ENCODE measurements at places on chromosomes 13 and 19. TPM values are rescaled to one million over a fixed set of nuclear protein-coding genes. Genes with fewer than 3 reads are reported as not detected.

PLK5 gene
- not detected for total RNA-seq

SNRNP70 gene
- 117 TPM for total RNA-seq

APOC1 gene
- total RNA-seq: 7,393 TPM

ZNF587 gene
- 5.2 TPM for total RNA-seq

ASPDH gene
- 48.5 TPM for total RNA-seq

PSG2 gene
- not detected for total RNA-seq

POU4F1 gene
- total RNA-seq: not detected

TNFSF13B gene
- 3.1 TPM for total RNA-seq

C19orf67 gene
- not detected for total RNA-seq

KLK4 gene
- total RNA-seq: not detected

- no peak for DNase-seq
These were observed 24.1 kb downstream of the HNRNPM start for GRCh38 chr19:8468761-8469373.

- peak; percentile 80 for DNase-seq
These were observed 594 bp downstream of the URI1 start for GRCh38 chr19:29942404-29943261.

GRCh38 chr13:87684850-87685742, 13.9 kb downstream of the SLITRK5 start:
- no peak for DNase-seq

GRCh38 chr13:21075011-21075378, 13.6 kb upstream of the LATS2 start:
- no peak for DNase-seq

DNA sequence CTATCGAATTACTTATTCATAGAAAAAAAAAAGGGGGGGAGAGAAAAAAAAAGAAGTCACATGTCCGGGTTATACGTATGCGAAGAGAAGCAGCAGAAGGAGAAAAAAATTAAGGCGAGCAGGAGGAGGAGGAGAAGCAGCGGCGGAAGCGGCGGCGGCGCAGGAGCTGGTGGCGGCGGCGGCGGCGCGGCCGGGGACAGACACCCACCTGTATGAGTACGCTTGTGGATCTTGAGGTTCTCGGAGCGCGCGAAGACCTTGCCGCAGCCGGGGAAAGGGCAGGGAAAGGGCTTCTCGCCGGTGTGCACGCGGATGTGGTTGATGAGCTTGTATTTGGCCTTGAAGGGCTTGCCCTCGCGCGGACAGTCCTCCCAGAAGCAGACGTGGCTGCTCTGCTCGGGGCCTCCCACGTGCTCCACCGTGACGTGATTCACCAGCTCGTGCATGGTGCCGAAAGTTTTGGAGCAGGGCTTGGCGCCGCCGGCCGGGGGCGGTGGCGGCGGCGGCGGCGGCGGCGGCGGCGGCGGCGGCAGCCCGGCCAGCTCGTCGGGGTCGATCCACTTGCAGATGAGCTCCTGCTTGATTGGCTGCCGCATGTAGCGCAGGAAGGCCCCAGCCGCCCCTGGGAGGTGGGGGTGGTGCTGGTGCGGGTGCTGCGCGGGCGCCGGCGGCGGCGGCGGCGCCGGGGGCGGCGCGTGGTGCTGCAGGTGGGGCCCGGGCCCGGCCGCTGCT, 1.5 kb downstream of the ZIC5 start:
- DNase-seq: no peak

GRCh38 chr19:51873097-51873496, 14.7 kb downstream of the ZNF577 start:
- DNase-seq: no peak

- DNase-seq: no peak
These were observed 6.9 kb upstream of the JUNB start for GRCh38 chr19:12784394-12784870.

GRCh38 chr19:41278478-41278877, 14.3 kb downstream of the HNRNPUL1 start:
- no peak for DNase-seq

DNA sequence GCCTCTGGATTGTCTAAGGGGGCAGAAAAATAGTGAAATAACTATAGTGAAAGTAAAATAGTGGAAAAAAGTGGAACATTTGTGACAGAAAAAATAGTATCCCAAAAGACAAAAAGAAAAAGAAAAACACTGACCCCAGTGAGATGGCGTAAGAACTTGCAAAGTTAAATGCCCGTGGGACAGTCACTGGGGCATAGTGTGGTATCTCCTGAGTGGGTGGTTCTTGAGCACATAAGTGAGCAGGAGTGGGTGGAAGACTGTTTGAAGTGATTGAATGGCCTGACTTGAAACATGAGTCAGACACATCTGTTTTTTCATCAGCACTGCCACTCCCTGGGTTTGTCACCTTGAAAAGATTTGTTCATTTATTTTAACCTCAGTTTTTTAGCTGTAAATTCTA, 2.5 kb downstream of the ZNF430 start:
- no peak for DNase-seq

DNA sequence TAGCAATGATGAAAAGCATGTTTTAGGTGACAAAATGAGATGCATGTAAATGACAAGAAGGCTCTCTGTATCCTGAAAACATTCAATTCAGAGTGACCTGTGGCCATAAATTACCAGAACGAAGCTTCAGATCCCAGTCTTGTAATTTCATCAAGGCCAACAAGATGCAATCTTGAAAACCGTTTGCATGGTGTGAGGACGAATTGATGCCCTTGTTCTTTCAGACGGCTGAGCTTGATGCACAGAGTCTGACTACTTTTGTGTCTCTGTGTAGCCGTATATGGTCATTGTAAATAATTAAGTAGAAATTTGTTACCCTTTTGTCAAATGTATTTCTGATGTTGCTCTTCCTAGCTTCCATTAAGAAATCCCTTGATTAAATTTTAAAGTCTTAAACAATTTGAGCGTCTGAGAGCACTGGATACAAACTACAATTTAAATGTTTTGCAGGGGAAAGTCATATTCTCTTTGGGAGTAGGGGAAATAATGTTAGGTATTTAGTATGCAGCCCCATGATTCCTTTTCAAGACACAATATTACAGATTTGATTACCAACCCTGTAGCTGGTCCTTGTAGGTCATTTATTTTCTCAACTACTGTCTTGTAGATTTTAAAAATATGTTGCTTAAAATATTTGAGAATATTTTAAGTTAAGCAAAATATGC, 125.8 kb upstream of the PCDH9 start:
- DNase-seq: no peak

DNA sequence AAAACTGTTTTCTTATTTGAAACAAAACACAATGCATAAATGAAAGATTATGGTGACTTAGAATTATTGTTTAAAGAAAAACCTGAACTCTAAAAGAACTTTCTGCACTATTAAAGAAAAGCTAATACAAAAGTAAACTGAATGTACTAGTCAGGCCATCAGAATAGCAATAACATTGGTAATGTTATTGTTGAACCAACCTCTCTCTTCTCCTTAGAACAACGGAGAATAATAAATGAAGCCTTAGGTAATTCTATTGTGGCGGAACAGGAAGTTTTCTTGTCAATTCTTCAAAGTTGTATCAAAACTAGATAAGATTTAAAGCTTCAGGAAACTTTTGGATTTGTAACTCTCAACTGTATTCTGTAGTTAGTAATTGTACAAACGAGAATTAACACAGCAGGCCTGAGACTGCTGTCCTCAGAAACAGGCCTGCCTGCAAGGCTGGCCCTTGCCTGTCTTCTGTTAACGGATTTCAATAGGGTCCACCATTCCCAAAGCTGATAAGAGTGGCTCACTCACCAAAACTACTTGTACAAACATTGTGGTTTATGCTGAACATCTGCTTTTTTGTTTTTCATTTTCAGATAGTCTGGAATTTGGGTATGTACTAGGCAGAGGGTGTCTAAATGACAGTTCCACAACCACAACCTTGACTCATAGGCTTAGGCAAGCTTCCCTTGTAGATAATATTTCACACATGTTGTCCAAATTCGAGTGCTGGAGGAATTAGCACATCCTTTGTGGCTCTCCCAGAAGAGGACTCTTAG, 825.8 kb downstream of the GPC5 start:
- DNase-seq: no peak

- DNase-seq: no peak
These were observed 179.1 kb downstream of the DCT start for GRCh38 chr13:94300401-94300800.

DNA sequence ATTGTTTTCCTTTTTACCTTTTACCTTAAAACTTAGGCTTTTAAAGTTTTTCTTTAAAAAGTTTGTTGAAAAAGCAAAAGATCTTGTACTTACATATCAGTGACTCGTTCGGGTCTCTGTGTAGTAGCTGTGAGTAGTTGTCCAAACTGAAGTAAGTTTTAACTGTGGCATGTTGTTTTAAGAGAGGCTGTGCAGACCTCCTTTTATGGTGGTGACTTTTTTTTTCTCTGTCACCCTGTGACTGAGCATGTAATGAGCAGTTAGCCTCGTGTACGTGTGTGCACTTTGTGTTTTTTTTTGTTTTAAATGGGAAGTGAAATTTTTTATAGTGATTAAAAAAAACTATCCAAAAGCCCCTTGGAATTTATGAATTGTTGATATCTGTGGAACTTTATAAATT, at the start of gene GPR183:
GPR183 (minus strand) TSS at position 153 of the 400 bp plus-strand sequence. CDS start 11,254 bp downstream, outside the sequence.
- DNase-seq: no peak

DNA sequence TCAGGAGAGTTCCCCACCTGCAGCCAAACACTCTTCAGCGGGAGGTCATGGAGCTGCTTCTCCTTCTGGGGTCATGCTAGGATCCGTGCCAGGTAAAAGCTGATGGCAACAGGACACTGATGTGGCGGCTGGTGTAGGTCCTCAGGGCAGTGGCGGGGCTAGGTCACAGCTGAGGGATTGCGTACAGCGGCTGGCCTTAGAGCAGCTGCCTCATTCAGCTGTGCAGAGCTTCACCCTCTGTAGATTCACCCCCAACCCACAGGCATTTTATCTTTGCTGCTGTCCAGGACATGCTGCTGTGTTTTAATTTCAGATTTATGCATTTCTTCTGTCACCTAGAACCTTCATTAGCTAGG, 2.3 kb downstream of the MCF2L start:
- no peak for DNase-seq

- no peak for DNase-seq
These were observed 226.3 kb downstream of the TBC1D4 start for GRCh38 chr13:75255653-75256052.

DNA sequence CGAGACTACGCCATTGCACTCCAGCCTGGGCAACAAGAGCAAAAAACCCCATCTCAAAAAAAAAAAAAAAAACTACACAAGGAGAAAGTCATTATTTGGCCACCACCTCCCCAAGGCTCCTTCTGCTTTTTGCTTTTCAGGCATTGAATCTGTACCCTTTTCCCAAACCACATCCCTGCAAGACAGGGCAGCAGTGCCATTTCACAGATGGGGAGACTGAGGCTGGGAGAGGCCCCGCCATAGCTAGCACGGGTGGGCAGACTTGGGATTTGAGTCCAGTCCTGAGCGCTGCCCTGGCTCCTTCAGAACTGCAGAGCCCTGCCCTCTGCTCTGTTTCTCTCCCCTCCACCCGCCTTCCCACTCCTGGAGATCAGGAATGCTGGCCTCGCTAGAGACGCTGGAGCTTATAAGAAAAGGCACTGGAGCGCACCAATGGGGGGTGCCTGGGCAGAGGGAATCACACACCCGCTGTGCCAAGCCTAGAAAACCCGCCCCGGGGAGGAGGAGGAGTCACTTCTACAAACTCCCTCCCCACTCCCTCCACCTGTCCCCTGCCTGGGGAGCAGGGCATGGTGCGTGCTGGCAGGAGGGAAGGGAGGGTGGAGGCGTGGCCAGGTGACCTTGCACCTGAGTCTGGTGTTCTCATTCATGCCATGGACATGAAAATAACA, 17.6 kb downstream of the TJP3 start:
- no peak for DNase-seq

- no peak for DNase-seq
These were observed 37.8 kb downstream of the STOML3 start for GRCh38 chr13:38952827-38953226.

GRCh38 chr19:18251587-18252369, 22.5 kb downstream of the IQCN start:
- peak; percentile 73 for DNase-seq

DNA sequence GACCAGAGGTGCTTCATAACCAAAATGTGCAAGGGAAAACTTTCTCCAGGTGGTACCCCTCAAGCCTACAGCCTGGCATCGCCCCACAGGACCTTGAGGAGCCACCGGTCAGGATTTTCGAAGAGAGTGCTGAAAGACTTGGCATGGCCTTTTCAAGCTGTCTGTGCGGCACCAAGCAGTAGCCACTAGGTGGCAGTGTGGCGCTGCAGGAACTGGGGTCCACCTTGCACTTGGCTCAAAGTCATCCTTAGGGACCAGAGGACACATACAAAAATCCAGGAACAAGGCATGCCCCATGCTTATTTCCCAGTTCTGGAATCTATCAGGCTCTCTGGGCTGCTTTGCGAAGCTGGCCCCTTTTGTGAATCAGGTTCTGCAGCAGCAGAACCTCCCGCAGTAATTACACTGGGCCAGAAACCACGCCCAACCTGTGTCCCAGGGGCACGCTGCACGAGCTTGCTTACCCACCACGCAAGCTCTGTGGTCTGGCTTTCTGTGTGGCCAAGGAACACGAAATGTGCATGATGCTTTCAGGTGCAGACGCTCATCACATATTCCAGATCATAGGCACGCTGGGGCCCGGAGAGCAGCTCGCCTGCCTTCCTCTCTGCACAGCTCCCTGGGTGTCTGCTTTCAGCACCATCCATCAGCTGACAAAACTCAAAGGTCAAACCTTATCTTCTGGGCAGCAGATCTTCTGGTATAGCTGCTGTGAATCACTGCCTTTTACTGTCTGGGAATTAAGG, 87.2 kb downstream of the SLC7A1 start:
- DNase-seq: peak; percentile 83

- no peak for DNase-seq
These were observed 2.2 kb downstream of the FLT1 start for GRCh38 chr13:28492569-28493367.

- DNase-seq: no peak
These were observed 58.9 kb upstream of the C1QTNF9 start for GRCh38 chr13:24250376-24251057.

GRCh38 chr13:110425444-110425780, 118.3 kb downstream of the COL4A2 start:
- no peak for DNase-seq

DNA sequence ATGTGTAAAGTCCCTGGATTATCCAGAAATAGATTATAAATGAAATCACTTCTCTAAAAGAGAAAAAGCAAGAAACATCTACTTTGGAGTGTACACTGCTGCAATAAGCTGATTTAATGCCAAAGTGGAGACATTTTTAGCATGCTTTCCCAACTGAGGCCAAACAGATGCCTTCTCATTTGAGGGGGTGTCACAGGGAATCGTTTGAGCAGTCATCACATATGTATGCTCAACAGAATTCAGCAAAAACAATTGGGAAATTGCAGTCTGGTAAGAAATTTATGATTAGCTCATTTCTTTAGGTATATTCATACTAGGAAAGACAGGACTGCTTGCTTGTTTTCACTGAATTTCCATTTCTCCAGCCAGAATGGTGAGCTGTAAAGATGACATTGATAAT, 27.3 kb upstream of the TPP2 start:
- no peak for DNase-seq

- no peak for DNase-seq
These were observed 125.1 kb downstream of the AKAP11 start for GRCh38 chr13:42396901-42397655.

- no peak for DNase-seq
These were observed 113.7 kb upstream of the SGCG start for GRCh38 chr13:23067129-23067528.

- no peak for DNase-seq
These were observed 99.8 kb downstream of the CRYL1 start for GRCh38 chr13:20425819-20426219.

Data from right lobe of liver (tissue), 6 donors.